ENCODE measurements at places on chromosomes 16 and 17.

DNA sequence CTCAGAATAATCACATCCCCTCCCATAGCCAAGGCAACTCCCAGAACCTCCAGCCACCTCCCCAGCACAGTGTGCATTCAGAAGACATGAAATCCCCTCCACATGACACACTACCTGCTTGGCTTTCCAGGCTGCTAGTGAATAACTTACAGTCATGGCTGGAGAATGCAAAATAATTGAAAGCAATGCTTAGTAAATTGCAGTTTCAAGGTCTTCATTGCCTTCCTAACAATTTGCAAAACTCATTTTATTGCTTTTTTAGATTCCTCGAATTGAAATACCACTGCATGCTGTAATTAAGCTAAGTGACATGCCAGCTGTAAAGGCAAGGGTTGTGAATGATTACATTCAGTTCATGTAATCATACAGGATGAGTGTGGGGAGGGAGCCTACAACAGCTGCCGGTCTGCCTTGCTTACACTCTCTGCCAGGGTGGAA, 29.0 kb upstream of the HOXB13 start:
- DNase-seq = no peak

DNA sequence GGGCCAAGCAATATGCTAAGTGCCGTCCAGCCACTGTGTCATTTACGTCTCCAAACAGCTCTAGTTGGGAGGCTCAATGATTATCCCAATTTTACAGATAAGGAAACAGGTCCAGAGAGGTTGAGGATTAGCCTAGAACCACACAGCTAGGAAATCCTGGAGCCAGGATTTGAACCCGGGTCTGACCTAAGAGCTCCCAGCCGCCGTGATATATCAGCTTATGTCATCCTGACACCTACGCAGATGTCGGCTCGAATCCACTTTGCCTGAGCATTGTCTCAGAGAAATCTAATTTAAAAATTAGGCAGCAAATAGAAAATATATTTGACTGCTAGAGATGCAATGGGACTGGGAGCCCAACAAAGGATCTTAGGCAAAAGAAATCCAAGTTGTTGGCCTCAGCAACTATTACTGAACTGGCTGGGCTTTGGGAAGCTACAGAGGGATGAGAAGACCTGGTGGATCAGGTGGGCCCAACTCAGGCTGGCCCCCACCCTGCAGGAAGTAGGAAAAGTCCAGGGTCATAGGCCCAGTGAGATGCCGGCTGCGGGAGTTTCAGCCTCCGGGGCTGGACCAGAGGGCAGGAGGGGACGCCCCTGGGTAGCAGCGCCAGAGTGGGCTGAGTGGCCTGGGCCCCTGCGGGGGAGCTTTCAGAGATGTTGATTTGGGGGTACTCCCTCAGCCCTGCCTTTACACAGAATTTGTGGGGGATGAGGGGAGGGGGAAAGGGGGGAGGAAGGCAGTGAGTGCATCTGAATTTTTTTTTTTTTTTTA, 35.1 kb upstream of the IL21R start:
- DNase-seq = no peak

GRCh38 chr16:85126705-85127378, 14.6 kb upstream of the CIBAR2 start:
- peak; percentile 86 for DNase-seq

DNA sequence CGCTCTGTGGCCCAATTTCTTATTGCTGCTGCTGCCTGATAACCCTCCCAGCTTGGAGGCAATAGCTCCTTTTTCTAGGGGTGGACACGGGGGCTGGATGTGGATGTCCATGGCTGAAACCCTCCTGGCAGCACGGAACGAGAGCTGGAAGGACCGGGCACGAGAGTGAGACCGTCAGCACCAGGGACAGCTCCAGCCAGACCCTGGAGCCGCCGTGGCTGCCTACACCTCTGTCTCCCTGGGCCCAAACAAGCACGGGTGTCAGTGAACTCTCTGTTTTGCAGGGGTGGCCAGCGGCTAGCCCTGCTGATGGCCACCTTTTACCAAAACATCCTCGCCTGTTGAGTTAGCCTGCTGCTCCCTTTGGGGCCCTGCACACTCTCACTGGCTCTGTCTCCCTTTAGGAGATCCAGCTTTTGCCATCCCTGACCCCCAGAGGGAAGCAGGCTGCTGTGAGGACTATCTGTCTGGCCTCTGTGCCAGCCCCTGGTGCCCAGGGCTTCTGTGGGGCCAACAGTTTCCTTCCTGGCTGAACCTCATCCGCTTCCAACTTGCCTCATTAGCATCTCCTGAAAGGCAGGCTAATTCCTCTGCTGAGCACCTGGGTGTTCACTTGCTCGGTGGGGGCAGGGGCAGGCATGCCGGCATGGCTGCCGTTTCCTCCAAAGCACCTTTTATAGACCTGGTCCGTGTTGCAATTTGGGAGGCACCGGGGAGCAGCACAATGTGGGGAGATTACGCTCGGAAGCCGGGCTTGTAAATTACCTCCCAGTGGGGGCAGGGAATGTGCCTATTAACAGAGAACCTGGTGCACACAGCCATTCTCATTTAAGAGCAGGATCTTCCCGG, 118.1 kb downstream of the ENGASE start:
- peak; percentile 81 for DNase-seq

DNA sequence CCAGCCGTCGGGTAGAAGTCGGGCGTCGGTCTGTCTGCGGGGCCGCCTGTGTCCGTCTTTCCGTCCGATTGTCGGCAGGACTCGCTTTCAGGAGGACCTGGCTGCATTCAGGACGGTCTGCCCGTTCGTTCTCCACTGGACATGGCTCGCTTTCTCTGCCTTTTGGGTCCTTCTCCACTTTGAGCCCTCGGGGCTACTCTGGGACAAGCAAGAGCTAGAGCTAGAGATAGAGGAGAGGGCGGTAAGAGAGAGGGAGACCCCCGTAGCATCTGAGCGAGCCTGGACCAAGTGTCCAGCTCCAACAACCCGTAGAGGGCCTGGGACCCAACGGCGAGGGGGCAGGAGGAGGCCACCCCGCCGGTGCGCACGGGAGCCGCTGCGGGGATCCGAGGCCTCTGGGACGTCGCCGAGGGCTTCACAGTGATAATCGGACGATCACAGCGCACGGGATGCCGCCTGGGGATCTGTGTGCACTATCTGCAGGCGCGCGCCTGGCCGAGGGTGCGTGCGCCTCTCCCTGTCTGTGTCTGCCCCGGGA, 4.5 kb downstream of the TBX4 start:
- peak; percentile 53 for DNase-seq

- DNase-seq = no peak
Measured at GRCh38 chr16:23922406-23922805, 86.6 kb downstream of the PRKCB start.

DNA sequence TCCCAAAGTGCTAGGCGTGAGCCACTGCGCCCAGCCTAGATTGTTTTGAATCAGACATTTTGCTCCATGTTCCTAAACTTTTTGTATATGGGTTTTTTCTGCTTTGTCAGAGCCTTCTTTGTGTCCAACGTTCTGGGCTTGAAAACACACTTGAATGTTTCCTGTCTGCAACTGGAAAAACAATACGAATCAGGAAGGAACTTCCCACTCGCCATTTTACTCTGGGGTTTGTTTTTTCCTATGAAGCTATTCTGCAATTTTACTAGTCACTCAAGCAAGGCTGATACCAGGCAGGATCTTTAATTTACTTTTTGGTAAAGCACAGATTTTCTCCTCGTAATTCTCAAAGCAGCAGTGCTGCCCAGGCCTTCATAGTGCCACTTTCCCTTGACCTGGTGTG, 31.6 kb downstream of the ARHGAP17 start:
- DNase-seq = no peak

DNA sequence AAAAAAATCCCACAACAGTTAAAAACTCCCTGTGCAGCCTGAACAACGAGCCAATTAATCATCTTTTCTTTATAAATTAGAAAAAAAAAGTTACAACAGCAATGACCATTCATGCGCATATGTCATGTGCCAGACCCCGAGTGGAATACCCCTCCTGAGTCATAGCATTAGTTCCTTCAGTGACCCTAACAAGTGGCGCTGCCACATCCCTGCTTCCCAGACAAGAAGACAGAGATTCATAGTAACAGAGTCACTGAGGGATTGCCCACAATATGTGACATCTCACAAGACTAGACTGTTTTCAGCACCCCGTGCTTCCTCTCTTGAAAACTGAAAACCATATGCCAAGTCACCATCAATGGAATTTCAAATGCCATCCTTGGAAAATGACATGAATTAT, 7.9 kb downstream of the UMOD start:
- no peak for DNase-seq

DNA sequence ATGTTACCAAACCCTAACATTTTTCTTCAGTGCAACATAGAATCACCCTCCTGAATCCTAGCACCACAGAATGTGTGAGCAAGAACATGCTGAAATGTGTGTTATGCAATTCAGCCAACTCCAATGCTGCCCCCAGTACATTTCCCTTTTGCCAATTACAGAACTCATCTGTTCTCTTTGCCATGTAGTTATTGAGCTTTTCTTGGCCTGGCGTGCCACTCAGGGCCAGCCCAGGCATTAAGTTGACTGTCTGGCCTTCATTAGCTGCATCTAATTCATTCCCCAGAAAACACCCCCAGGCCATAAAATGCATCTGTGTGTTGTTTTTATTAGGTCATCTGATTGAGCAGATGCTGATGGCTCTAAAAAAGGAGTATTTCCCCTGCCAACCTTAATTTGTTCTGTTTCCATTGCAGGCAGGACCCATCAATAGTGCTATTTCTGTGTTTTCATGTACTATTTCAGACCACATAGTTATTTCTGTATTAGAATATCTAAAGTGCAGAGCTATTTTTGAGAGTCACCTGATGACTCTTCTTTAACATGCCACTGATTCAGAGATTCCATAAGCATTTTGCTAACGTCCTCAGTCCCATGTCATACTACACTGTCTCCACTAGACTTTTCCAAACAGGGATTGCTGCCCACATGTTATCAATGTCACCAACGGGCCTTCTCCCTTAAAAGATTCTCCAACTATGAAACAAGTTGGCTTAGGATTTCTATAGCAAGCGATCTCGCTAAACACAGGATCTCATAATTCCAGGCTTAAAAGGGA, 969.7 kb downstream of the CDH11 start:
- DNase-seq = no peak

GRCh38 chr16:29830774-29831173, 10.5 kb downstream of the MVP start:
- DNase-seq = no peak

GRCh38 chr17:28174352-28175046, 132.0 kb downstream of the NLK start:
- no peak for DNase-seq

DNA sequence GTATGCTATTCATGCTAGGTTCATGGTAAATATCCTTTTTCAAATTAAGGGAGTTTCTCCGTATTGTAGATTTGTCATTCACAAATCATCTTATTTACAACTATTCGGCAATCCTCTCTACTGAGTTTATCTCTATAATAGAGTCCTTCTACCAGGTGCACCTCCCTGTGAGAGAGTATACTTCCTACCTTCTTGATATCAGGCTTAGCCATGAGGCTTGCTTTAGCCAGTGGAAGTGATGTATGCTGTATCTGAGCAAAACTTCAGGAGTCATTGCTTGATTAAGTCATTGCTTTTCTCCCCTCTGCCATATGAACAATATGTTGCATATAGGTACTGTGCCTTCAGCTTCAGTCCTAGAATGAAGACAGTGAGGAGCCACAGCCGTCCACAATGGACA, 20.5 kb downstream of the NSRP1 start:
- no peak for DNase-seq

- DNase-seq = no peak
Measured at GRCh38 chr17:73748508-73748907, 104.3 kb upstream of the SDK2 start.

- DNase-seq = peak; percentile 81
Measured at GRCh38 chr16:17470908-17471718, at the start of gene XYLT1. XYLT1 (minus strand) TSS chr16:17470960; CDS start chr16:17470796, 164 bp downstream.

DNA sequence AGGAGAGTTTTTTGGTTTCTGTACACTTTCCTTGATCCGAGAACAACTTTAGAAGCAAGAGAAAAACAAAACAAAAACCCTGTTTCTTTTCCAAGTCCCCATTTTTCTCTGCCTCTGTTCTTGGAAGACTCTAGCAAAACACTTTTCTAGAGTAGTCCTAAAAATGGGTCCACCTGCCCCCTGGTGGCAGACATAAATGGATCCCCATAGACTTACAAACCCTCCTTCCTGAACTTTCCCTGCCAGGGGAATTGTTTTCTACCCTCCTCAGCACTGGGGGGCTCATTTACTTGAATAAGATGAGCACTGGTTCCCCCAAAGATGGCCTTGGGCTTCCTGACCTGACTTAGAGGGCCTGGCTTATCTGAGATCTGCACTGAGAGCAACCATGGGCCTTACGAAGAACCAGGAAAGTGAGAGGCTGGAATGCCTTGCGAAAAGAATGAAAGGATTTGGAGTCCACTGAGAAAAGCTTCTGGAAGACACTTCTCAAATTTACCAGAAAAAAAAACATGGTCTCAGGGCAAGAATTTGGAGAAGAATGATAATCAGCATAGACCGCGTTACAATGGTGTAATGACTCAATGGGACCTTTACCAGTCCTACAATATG, 48.0 kb upstream of the CDYL2 start:
- no peak for DNase-seq

GRCh38 chr17:7262192-7262934, at the start of gene CLDN7:
CLDN7 (minus strand) TSS chr17:7262478; CDS start chr17:7262043, 435 bp downstream.
- no peak for DNase-seq

GRCh38 chr16:87993901-87994300, 42.7 kb downstream of the BANP start:
- no peak for DNase-seq

DNA sequence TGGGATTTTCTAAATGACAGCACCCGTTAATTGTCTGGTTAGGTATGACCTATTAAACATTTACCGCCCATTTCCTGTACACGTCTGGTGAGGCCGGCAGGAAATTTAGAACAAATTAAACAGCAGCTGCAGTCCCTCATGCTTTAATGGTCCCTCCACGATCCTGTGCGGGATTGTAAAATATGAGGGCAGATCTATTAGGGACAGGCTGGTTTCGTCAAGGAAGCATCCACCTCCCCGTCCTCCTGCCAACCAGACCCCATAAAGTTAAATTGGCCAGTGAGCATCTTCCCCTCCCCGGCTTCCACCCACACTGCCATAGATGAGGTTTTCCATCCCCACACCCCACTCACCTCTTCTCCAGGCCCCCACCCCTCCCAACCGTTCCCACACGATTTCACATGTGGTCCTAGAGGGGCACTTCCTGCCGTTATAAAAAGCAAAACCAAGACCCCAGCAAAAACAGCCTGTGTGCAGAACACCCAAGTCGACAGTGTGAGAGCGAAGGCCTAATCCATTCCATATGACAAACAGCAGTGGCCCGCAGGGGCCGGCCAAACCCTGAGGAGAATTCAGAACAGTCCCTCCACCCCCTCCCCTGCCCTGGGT, 331.9 kb downstream of the FOXL1 start:
- DNase-seq = no peak

GRCh38 chr16:56931271-56931891, 561 bp upstream of the HERPUD1 start:
- no peak for DNase-seq

- DNase-seq = no peak
Measured at GRCh38 chr17:79933863-79934652, 94.8 kb upstream of the CBX4 start.

- no peak for DNase-seq
Measured at GRCh38 chr16:69701866-69702265, 24.5 kb downstream of the NQO1 start.

All from left forelimb (tissue), 1 donor.